Immature natural killer cell (primary cell): ENCODE measurements at places on chromosomes 3 and 15. TPM values are rescaled to one million over a fixed set of nuclear protein-coding genes. Genes with fewer than 3 reads are reported as not detected.

GRCh38 chr3:170623524-170623923 is 37.6 kb upstream of the SLC7A14 start:
- DNase-seq: no peak

The HRG gene
- not detected for polyA plus RNA-seq

DNA sequence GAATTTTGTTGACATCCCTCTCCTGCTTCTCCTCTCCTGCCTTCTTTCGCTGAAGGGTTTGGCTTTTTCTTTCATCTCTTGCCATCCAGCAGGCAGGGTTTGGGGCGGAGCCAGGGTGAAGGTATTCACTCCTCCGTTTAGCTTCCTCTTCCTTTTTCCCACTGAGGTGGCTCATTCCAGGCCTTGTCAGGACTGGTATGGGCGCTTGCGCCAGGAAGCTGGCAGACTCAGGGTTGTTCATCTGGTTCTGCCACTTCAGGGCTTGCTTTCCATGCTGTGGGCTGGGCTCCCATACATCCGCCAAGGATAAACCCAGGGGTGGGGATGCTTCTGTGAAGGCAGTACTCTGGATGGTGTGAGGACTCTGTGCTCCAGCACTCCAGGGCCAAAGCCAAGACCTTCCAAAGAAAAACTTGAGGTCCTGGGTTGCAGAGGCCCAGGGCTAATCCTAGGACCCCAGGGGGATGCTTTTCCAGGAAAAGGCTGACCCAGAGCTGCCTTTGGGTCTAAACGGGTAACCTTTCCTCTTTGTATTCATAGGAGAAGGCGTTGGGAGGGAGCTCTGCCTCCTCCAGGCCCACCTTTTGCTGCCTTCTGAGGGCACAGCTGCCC is 7.7 kb upstream of the AMOTL2 start:
- no peak for DNase-seq

The ROPN1 gene
- polyA plus RNA-seq: not detected

DNA sequence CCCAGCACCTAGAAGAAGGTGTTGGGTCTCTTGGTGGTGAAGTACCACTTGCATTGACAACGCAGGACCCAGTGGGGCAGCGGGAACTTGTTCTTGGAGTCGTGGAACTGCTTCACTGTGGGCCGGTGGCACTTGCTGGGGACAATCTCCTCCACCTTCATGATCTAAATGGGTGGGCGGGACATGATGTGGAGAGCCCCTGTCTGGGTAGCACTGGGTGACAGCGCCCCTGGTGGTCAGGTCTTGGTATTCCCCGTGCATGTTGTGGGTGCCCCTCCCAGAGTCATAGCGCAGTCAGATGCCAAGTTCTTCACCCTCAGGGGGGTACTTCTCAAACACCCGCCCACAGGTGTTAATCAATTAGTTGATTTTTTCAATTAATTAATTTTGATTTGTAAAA is 60.2 kb downstream of the AGBL1 start:
- no peak for DNase-seq

GRCh38 chr3:42027571-42027970 is 63.6 kb upstream of the TRAK1 start:
- no peak for DNase-seq

DNA sequence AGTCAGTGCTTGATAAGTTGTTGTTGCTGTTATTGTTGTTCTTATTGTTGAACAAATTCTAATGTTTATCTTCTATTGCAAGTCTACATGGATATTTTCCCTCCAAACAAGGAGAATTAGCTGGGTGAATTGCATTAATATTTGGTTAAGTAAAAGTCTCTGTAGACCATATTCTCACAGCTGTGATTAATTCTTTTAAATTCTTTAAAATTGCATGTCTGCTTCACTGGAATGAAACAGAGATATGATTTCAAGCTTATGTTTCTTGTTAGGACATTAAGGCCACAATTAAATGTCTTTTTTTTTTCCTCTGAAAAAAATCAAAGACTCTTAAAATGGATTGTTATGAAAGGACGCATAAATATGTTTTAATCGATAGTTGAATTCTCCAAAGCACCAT is 153.4 kb downstream of the EBLN2 start:
- no peak for DNase-seq

DNA sequence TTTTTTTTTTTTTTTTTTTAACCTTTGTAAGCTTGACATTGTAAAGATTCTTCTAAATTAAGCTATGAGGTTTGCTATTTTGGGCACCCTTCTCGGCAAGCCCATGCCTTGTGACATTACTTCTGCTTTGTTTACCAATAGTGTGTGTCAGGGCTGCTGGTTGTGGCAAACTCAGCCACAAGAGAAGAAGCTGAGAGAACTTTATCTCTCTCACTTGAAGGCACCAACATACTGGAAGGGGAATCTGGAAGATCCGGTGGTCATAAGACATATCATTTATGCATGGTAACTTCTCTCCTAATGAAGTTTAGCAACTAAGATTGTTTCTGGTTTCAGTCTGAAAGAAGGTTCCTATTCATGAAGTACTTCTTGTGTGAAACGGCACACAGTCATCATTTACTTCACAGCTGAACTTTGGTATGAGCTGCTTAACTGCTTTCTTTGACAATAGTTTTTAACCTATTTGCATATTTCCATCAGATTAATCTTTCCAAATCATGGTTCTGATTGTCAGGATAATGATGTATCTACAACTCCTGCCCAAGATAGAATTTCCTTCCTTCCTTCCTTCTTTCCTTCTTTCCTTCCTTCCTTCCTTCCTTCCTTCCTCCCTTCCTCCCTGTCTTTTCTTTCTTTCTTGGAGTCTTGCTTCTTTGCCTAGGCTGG is 189.3 kb downstream of the NFKBIZ start:
- no peak for DNase-seq

DNA sequence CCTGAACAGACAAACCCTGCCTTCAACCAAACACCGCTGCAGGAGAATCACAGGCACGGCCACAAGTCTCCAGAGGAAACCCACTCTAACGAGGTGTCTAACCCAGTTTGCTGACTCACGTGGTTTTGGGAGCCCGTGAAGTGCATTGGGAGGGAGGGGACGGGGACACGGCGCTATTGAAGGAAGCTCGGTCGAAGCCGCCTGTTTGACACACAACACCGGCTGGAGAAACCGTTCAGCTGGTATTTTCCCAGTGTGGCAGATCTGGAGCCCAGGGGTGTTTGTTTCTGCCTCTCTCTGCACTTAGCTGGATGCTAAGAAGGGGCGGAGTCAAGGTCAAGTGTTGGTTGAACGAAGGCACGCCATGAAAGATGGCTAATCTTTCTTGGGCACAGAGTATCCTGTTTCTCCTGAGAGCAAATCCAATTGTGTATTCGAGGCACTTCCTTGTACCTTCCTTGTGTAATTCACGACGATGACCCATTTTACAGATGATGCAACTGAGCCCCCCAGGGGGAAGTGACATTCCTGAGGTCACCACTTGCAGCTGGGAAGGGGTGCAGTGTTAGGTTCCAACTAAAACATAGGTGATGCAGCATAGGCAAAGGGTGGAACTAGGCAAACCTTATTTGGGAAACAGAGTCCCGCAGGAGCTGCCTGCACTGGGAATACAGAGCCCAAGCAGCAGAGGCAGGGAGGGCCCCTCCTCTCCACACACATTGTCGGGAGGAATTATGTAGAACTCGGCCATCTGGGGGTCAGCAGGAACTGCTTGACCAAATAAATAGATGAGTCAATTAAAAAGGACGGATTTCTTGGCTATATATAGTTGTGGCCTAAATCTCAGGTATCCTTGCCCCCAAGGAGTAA is 22.5 kb downstream of the SLC6A6 start:
- peak; percentile 83 for DNase-seq

The RASGRP1 gene
- polyA plus RNA-seq: 21.9 TPM

The GOLGA8T gene
- polyA plus RNA-seq: not detected

DNA sequence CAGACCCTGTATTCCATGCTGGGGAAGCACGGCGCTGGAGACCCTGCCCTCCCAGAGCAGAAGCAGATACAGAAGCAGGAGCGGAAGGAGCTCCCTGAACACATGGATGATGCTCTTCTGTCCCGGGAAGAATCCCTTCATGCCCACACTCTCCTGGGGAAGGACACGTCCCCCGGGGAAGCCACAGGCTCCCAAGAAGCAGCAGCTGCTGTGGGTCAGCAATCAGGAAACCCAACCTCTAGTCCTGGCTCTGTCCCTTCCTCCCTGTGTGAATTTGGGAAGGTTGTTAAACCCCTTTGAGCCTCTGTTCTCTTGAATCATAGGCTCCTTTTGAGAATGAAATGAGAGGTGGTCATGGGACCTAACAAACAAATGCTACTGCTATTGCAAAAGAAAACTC is 176.2 kb upstream of the TPM1 start:
- DNase-seq: no peak

- DNase-seq: no peak
Observed at GRCh38 chr3:111653766-111654165, 58.6 kb upstream of the ZBED2 start.

- DNase-seq: no peak
Observed at GRCh38 chr3:161549261-161549660, 52.7 kb downstream of the OTOL1 start.

The GOLGA6L7 gene
- not detected for polyA plus RNA-seq

GRCh38 chr15:63602595-63602994 is 5.4 kb downstream of the FBXL22 start:
- no peak for DNase-seq

The P2RY14 gene
- 2.8 TPM for polyA plus RNA-seq

- DNase-seq: no peak
Observed at GRCh38 chr15:62649793-62650420, 392.6 kb upstream of the TPM1 start.

DNA sequence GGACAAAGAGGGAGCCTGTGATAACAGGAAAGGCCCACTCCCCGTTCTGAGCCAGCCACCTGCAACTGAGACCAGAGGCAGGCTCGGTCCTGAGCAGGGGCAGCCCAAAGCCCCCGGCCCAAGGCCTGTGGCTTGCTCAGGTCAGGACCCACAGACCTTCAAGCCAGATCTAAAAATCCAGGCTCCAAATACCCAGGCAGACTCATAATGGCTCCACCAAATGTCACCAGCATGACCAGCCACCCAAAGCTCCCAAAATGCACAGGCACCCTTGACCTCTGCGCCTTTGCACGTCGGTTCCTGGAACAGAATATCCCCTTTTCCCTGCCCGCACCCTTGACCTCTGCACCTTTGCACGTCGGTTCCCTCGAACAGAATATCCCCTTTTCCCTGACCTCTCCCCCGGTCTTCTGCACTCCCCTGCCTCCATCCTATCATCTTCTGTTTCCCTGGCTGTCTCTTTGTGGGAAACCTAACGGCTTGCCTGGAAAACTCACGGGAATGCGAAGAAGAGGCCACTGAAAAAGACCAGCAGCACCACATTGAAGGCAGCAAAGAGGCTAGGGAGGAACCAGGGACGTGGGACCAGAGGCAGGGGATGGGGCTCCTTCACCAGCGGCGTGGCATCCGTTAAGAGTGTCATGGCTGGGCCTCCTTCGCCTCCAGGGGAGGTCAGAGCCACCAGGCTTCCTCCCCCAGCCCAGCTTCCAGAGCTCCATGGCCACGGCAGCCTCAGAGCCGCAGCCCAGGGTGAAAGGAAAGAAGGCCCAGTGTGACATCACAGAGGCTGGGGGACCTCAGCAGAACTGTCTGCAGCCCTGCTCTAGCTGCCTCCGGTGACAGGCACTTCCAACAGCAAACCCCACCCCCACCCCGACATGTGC is at the start of gene ZDHHC19:
ZDHHC19 (minus strand) TSS at position 728 of the 884 bp plus-strand sequence; CDS start at position 643, 85 bp downstream.
- no peak for DNase-seq

DNA sequence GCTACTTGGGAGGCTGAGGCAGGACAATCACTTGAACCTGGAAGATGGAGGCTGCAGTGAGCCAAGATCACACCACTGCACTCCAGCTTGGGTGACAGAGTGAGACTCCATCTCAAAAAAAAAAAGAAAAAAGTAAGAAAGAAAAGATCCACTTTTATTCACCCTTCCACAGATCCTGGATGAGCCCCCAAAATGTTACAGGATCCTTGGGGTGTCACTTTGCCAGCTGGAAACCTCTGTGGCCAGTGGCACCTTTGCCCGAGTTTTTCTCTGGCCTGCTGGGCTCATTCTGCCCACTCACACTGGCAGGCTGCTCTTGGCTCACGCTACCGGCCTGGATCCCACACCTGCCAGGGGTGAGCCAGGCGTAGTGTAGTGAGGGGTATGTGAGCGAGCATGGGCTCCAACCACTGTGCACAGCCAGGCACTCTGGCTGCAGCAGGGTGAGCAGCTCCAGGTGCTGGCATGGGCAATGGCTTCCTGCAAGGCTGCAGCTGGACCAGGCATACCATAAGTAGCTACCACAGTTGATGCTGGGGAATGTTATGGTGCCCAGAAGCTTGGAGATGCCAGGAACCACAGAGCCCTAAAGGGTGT is 57.8 kb upstream of the C15orf39 start:
- DNase-seq: no peak

GRCh38 chr15:40992241-40992741 is 39.0 kb downstream of the CHAC1 start:
- DNase-seq: no peak
